ENCODE measurements at places on chromosomes 7 and 10. TPM values are rescaled to one million over a fixed set of nuclear protein-coding genes. Genes with fewer than 3 reads are reported as not detected.

The OPN1SW gene
- total RNA-seq: not detected

The IMMP2L gene
- total RNA-seq: 7.6 TPM

The C10orf67 gene
- total RNA-seq: not detected

The SPDYE16 gene
- 0.25 TPM for total RNA-seq

The ASZ1 gene
- total RNA-seq: not detected

The CALHM1 gene
- 0.58 TPM for total RNA-seq

The LRRC4 gene
- not detected for total RNA-seq

The GCK gene
- not detected for total RNA-seq

The UBE2D1 gene
- 10.9 TPM for total RNA-seq

The FAM25G gene
- not detected for total RNA-seq

The ABCC2 gene
- 0.73 TPM for total RNA-seq

The HPS6 gene
- 25.7 TPM for total RNA-seq

All from activated CD4-positive, alpha-beta memory T cell treated with anti-CD3 and anti-CD28 coated beads, Interleukin-2, amount 10 ng/mL, durations not matched to agents 7 days and 5 days (primary cell).